ENCODE measurements at places on chromosomes 2 and 18.

DNA sequence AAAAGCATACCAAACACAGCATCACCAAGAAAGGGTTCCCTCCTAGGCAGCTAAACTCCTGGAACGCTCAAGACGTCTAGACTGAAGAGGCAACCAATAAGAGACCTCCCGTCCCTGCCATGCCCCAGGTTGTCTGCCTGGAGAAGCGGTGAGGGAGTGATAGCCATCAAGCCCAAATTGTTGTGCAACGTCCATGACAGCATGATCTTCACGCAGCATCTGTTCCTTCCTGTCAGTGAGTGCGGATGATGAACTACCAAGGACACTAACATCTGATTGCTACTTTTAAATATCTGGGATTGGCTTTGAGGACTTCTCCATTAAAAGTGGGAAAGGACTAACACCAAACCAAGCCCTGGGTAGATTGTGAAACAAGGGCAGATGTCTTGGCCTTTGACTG, 149.7 kb downstream of the TXNL1 start:
- DNase-seq = no peak

- DNase-seq = no peak
Measured at GRCh38 chr2:239278361-239278760, 122.5 kb downstream of the HDAC4 start.

- DNase-seq = no peak
Measured at GRCh38 chr2:216392945-216393840, 19.1 kb upstream of the SMARCAL1 start.

GRCh38 chr18:63578357-63578958, 8.7 kb upstream of the SERPINB13 start:
- peak; percentile 15 for DNase-seq

- DNase-seq = no peak
Measured at GRCh38 chr2:117856415-117857210, 42.1 kb downstream of the DDX18 start.

DNA sequence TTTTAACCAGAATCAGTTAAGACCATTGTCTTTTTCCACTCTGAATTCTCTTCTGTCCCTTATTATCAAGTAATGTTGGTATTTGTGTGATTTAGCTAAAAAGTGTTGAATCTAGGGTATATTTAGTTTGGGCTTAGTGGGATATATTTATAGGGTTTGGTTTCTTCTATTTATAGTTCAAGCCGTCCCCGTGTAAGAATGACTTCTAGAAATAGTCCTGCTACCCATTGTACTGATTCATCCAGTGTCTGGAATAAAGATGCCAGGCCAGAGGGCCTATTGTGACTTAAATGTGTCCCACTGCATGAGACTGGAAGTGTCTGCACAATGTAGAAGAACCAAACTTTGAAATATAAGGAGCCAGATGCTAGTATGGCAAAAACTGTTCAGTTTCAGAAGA, 364.8 kb downstream of the TNS1 start:
- no peak for DNase-seq

DNA sequence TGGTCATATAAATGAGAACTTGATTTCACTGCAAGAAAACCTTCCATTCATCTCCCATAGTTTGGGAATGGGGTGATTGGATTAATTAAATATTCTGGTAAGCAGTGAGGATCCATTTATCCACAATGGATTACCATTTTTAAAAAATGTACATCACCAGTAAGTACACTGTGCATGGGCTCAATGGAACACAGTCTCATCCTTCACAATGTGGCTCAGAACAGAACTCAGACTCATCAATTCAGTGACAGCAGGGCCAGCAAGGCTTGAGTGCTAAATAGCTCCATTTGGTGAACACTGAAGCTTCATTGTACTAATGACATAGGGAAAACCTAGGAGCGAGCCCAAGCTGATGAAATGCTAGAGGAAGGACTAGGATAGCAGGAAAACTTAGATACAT, 223.8 kb downstream of the CMPK2 start:
- DNase-seq = no peak

DNA sequence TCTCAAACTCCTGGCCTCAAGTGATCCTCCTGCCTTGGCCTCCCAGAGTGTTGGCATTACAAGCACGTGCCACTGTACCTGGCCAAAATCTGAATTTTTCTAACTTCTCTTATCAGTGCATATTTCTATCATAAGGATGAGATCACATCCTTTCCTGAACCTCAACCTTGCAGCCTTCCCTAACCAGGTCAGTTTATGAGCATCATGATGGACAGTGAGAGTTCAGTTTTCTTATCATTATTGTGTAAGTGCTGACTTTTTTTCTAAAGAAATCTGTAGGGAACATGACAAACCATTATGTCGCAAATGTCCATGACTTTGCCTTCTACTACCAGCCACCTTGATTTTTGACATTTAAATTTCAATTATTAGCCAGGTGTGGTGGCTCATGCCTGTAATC, 31.5 kb downstream of the MRPL33 start:
- no peak for DNase-seq

GRCh38 chr2:15845294-15845693, 95.1 kb upstream of the MYCN start:
- DNase-seq = no peak

GRCh38 chr2:25053041-25053440, 11.2 kb downstream of the EFR3B start:
- DNase-seq = no peak

DNA sequence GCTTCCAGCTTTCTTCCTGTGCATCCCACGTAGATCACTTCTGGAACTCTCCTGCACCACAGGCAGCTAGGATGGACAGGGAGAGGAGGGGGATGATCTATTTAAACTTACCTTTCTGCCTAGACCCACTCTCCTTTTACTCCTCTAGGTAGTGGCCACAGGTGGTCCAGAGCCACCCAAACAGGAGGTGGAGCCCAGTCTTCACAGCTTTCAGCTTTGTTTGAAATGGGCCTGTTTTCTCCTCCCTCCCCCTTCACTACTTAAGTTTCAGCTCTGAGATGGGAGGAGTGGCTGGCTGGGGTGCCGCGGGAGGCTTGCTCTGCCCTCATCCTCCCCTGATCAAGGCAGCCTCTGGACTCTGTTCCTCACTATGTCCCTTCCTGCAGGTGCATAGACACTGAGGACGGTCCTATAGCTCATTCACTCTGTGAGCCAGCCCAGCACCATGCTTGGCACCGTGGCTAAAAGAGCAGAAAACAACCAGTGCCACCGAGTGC, 12.6 kb upstream of the CELF4 start:
- no peak for DNase-seq

GRCh38 chr2:50872543-50872942, 159.4 kb downstream of the NRXN1 start:
- DNase-seq = no peak

DNA sequence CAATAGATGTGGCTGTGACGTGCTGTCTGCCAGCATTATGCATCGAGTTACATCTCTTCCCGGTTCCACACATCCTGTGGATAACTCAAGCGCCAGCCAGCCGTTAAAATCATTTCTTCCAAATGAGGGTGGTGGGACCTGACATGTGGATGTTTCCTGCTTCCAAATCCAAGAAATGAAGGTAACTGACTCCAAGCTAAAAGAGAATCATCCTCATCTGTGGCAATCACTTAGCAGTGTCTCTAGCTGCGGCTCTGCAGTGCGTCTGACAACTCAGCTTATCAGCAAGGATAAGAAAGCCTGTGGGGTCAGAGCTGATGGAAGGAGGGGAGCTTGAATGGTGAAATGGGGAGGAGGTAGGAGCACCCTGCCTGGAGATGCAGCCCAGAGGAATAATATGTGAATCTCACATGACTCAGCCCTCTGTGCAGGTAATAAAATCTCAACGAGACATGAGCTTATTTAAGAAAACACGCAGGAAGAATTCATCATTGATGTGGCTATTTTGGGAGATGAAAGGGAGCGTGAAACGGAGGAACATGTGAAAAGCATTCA, 382.2 kb upstream of the TRIB2 start:
- no peak for DNase-seq

DNA sequence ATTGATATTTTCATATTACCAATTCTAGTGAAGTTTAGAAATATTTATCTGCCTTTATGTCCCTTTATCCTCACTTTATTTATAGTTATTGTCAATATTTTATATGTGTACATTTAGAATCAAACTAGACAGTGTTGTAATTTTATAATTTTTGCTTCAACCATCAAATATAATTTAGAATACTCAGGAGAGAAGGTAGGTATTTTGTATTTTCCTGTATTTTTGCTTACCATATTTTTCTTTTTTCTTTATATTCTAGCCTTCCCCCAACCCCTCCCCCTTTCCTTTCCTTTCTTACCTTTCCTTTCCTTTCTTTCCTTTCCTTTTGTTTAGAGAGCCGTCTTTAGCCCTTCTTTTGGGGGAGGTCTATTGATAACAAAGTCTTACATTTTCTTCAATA, 140.2 kb downstream of the LRRTM1 start:
- no peak for DNase-seq

- no peak for DNase-seq
Measured at GRCh38 chr18:32040936-32041335, 22.3 kb downstream of the RNF125 start.

DNA sequence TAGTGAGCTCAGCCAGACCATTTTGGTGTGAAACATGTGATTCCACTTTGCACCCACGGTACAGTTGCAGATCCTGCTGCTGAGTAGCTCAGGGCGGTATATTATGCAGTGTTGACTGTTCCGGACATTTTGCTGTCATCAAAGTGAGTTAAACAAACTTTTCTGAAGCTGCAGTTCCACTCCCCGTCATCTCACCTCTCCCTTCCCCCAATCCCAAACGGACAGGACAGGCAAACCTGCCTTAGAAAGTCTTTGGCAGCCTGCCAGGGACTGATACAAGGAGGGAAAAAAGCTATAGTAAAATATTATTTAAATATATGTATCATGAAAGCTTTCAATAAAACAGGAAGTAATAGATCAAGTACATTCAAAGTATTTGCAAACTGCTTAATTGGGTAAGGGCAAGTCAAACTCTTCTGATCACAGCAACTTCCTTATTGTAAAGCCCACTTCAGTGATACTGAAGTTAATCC, 35.5 kb upstream of the SP5 start:
- no peak for DNase-seq

GRCh38 chr2:160321006-160321405, 120.9 kb upstream of the ITGB6 start:
- DNase-seq = no peak
